Astrocyte of the cerebellum (primary cell): ENCODE measurements at places on chromosomes 13 and 19.

- DNase-seq, result no peak
Observed at GRCh38 chr13:34655554-34655953, 286.5 kb upstream of the NBEA start.

DNA sequence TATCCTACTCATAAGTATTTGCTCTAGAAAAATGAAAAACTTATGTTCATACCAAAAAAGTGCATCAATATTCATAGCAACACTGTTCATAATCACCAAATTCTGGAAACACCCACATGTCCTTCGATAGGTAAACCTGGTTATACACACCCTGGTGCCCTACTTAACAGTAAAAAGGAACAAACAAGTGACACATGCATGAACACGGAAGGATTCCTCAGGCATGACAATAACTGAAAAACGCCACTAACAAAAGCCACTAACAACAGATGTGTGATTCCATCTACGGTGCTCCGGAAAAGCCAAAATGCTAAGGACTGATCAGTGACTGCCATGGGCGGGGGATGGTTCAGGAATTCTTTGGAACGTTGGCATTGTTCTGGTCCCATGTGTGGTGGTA, 65.5 kb downstream of the STK24 start:
- no peak for DNase-seq

DNA sequence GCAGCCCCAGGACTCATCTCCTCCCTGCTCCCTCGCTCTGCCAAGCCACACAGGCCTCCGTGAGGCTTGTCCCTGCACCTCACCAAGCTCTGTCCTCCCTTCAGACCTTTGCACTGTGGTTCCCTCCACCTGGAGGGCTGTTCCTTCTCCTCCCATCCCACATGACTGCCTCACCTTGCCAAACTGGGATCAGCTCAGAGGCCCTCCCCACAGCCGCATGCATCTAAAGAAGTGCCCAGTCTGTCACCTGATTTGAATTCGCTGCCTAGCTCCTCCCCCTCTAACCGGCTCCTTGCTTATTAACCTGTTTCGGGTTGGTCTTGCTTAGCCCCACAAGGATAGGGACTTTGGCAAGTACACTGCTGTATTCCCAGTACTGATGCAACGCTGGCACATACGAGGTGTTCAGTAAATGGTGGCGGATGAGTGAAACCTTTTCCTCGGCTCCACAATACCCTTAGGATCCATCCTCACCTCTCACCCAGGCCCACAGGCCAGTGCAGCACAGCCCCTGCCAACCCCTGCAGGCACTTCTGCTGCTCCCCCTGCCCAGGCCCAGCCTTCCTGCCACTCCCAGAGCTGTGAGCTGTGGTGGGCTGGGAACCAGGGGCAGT, 4.4 kb downstream of the AKT2 start:
- no peak for DNase-seq

DNA sequence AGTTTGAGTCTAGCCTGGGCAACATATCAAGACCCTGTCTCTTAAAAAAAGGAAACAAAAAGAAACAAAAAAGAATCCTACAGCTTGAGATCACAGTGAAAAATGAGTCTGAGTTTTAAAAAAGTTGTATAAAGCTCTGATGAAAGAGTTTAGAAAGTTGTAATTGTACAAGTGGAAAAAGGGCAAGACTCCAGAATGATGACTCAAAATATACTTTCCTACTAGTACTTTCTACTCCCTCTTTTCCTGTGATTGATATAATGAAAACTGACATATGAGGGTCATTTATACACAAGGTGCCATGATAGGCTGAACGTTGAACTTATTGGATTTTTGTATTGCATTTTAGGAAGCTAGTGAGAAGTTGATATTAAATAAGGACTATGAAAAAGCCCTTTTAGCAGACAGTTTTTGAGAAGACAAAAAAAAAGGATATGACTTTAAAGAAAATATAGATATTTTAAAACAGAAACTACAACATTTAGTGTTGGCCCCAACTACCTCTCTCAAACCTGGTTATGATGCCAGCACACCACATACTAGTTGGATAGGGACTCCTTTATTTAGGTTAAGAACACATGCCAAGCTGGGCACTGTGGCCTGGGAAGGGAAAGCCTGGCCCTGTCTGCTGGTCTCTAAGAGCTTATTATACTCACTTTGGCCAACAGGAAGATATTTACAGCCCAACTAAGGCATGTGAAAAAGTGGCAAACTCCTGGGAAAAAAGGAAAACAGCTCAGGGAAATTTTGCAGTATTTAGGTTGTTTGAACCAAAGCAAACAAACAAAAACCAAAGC, 116.6 kb downstream of the KL start:
- no peak for DNase-seq

GRCh38 chr13:25928941-25929505, 122.8 kb downstream of the SHISA2 start:
- DNase-seq, result no peak

DNA sequence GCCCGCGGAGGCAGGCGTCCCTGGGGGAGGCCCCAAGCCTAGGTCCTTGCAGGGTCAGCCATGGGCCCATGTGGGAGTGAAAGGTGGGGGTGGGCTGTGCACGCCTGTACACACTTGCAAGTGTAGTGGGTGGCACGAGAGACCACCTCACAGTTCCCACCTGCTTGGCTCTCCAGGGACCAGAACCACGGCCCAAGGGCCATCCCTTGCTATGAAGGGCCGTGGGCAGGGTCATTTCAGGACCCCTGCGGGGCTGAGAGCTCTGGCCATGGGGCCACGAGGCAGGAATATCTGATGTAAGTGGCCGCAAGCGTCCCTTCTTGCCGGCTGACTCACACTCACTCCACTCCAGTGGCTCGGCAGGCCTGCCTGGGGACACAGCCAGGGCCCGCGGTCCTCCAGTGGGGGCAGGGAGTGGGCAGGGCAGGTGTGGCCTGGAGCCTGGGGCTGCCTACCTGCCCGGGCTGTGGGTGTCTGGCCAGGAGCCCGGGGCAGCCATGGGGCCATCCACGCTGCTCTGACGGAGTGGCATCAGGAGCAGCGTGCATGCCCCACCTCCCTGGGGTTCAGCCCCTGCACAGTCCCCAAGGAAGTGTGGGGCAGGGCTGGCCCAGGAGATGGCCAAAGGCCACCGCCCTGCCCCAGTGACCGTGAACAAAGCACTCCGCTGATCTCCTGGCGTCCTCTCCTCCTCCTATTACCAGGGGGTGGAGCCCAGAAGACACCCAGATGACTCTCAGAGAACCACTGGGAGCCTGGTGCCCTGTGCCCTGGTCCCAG, 8.6 kb upstream of the MKNK2 start:
- DNase-seq, result no peak

- DNase-seq, result peak; percentile 71
Observed at GRCh38 chr19:1324806-1325567, 39.3 kb downstream of the EFNA2 start.

DNA sequence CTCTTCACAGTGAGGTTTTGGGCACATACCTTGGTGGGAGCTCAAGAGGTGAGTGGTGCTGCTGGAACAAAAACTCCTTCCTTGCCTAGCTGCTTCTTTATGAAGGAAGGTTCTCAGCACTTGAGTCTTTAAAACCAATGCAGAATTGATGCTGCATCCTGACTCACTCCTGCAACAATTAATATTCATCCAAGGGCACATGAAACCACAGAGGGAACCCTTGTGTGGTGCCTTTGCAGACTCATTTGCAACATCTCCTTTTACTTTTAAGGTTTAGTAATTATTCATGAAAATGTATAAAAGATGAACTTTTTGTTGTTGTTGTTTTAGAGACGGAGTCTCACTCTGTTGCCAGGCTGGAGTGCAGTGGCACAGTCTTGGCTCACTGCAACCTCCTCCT, 30.1 kb downstream of the OPA3 start:
- DNase-seq, result no peak

- DNase-seq, result no peak
Observed at GRCh38 chr19:16117594-16118033, 5.9 kb downstream of the RAB8A start.
